ENCODE measurements at places on chromosomes 6 and 20.
A peak's percentile ranks its signal among the peaks of the same experiment; 100 is the strongest.

DNA sequence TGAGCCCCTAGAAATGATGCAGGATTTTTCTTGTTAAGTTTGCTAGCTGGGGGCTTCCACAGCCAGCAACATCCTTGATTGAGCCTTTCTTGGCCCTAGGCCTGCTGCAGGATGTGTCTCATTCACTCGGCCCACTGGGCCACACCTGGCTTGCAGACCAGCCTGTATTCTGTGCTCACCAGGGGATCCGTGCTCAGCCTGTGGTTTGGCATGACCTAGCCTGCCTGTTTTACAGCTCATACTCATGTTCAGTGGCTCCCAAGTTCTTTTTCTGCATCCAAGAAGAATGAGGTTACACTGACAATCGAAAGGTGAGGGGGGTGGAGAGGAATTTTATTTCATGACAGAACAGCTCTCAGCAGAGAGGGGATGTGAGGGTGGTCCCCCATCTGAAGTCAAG lies 263.4 kb downstream of the RIMS1 start:
- DNase-seq = no peak

GRCh38 chr6:321536-322258 lies 29.4 kb downstream of the DUSP22 start:
- DNase-seq = no peak

- no peak for DNase-seq
Observed at GRCh38 chr6:79277109-79277508, 42.6 kb upstream of the HMGN3 start.

- no peak for DNase-seq
Observed at GRCh38 chr6:8852332-8852731, 417.0 kb upstream of the SLC35B3 start.

- DNase-seq = no peak
Observed at GRCh38 chr6:2179950-2180349, 65.5 kb downstream of the GMDS start.

- peak; percentile 70 for DNase-seq
Observed at GRCh38 chr6:27684264-27685211, 211.6 kb upstream of the ZNF184 start.

- DNase-seq = peak; percentile 38
Observed at GRCh38 chr20:60087563-60088105, 129.4 kb downstream of the CDH26 start.

- DNase-seq = no peak
Observed at GRCh38 chr20:44717986-44718385, 2.8 kb downstream of the CCN5 start.

GRCh38 chr6:5729813-5730517 lies 276.8 kb downstream of the NRN1 start:
- DNase-seq = no peak

DNA sequence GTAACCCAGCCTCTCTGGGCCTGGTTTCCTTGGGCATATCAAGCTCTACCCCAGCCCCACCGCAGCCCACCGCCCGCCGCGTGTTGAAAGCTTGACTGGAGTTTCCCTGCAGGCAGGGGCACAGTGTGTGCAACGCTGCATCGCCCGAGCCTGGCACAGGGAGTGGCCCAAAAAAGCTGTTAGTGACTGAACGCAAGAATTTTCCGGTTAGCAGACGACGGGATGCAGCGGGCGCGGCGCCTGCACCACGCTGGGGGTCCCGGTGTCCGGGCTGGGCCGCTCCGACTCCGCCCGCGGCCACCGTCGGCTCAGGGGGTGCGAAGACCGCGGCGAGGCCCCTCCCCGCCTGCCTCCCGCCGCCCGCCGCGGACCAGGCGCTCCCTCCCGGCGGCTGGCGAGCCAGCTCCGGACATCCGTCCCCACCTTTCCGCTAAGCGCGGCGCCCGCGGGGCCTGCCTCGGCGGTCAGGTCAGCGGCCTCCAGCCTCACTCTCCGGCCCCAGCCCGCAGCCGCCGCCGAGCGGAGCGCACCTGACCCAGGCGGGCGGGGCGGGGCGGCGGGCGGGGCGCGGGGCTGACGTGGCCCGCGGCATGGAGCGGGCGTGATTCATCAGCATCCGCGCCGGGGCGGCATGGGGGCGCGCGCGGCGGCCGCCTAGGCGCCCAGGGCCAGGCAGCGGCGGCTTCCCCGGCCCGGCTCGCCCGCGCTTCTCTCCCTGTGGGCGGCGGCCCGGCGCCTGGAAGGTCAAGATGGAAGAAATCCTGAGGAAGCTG lies at the start of gene ARFGEF3:
TSS of gene ARFGEF3 (plus strand) at position 602 of the 773 bp plus-strand sequence. CDS start at position 750, 148 bp downstream.
- peak; percentile 68 for DNase-seq

GRCh38 chr6:132495604-132496079 lies 17.3 kb downstream of the STX7 start:
- no peak for DNase-seq

DNA sequence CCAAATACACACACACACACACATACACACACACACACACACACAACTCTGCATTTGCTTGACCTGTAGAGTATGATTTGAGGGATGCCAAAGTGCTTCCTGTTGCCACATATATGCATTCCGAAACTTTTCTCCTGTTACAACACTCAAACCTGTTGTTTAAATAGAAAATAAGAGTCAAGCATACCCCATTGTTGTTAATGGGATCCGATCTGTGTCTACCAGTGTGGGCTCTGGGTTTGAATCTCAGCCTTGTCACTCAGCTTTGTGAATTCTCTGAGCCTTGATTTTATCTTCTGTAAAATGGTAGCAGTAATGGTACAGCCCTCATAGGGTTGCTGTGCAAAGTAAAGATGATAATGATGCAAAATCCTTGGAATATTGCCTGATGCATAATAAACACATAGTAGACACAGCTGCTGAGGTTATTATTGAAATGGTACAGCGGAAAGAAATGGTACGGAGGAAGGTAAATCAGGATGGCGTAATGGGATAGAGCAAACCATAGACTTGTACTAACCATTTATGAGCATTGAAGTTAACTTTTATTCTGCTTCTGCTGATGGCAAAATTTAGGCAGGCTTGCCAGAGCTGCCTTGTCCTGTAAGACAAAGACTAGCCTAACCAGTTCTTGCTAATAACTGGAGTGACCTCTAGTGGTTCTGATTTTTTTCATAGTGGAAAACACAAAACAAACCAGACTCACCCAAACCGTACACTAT lies 113.5 kb upstream of the PHACTR1 start:
- DNase-seq = peak; percentile 73

DNA sequence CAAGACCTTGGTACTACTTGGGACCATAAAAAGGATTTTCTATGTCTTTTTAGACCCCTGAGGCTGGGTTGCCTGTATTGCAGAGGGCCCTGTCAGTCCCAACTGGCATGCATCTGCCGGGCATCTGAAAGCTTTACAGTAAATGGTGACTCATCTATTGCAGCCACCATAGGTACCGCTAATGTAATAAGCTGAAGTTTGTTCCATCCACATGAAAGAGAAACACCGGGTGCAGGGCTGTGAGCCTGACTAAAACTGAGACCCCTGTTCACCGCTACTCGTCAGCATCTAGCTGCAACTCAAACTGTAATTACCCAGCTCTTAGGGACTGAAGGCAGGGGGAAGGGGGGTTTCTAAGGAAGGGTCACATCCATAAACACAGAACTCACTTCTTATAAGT lies 49.5 kb downstream of the TRERF1 start:
- no peak for DNase-seq

GRCh38 chr6:36659271-36659670 lies 19.2 kb upstream of the CDKN1A start:
- DNase-seq = peak; percentile 30

DNA sequence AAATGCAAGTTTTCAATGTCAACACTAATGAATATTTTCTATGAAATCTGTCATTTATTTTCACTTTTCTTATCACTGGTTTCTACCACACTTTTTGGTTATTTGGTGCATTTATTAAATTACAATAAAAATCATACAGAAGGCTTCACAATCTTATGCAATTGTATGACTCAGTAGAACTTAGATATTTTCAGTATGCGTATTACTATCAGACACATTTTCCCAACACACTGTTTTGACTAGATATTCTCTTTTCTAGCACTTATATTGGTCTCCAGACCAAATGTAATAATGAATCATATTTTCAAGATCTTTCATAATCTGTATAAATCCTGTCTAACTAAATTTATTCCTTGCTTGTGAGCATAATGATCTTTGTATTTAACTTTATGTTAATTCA lies 74.1 kb downstream of the FAM83B start:
- DNase-seq = no peak

DNA sequence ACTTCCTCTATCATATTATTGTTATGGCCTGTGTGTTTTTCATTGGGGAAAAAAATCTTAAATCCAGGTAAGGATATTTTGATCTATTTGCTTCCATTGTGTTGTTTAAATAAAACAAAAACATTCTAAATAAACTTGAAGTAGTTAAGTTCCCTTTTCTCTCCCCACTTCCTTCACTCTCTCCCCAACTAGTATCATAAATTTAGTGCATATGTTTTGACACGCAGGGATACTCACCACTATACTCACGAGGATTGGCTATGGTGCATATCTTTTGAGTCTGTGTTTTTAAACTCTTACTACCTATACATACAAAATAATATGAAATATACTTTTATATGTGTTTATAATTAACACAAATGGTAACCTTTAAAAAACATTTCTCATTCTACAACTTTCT lies 5.2 kb downstream of the TTLL9 start:
- no peak for DNase-seq

DNA sequence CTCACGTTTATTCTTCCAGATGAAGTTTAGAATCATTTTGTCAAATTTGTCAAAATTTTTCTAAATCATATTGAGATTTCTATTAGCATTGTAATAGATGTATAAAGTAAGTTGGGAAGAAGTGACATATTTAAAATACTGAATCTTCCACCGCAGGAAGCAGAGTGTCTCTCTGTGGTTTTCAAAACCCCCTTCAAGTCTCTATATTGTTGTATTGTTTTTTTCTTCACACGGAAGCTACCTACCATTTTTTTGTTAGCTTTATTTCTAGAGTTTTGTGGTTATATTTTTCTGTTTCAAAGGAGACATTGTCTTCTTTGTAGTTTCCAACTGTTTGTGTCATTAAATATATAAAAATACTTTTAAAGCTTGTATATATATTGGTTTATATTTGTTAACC lies 188.6 kb downstream of the ZDHHC14 start:
- no peak for DNase-seq

DNA sequence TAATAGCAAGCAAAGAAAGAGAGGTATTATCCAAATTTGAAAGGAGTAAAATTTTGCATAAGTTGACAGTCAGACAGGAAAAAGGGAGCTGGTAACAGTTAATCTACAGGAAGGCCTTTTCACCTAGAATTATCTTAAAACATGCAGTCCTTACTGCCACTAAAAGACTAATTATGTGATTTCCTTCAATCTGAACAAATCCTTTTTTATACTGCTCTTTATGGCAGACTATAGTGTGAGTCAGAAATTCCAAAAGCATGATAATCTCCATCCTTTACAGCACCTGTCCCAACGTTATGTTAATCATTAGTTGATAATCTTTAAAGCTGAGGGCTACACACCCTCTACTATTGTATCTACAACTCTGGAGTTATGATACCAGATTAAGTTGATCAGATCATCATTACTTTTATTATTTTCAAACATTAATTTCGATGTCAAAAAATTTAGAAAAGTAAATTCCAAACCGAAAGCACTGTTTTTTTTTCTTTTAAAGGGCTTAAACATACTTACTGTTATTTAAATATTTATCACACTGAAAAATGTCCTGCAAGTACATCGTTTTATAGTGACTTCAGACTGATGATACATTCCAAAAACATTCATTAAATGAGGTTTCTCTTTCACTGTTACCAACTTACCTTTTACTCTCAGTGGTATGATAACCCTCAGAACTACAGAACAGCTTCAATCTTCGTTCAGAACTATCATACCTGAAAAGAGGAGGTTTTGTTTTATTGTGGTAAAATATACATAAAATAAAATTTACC lies 33.2 kb upstream of the AKAP7 start:
- DNase-seq = no peak

GRCh38 chr20:24779131-24779530 lies 169.9 kb upstream of the CST7 start:
- no peak for DNase-seq

GRCh38 chr6:81669445-81669844 lies 83.0 kb downstream of the TENT5A start:
- no peak for DNase-seq

DNA sequence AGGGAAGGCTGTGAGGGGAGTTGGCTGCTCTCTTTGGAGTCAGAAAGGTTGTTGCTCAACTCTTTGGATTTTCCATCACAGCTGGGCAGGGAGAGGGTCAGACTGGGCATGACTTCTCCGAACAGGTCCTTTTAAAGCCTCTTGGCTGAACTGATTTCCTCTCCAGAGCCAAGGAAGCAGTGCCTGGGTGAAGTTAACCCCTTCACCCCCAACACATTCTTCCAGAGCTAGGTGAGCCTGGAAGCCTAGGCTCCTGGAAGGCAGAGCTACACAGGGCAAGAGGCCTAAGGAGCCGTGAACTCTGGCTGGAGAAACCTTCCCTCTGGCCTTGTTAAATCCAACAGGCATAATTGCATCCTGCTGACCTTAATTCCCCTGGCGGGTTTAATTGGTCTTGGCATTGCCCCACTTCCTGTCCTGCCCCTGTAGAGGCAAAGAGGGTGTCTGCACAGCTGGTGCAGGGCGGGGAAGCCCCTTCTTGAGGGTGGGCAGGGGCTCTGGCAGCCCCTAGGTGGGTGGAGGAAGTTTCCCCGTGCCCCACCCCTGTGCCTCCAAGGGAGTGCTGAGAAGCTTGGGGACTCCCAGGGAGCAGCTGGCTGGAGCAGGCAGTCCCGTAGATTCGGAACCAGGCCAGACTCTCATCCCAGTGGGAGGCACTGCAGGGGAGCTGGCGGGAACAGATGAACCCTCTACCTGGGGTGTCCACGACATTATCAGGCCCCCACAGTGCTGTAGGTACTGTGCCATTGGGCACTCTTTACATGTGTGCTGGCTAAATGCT lies 3.6 kb upstream of the MYLK2 start:
- peak; percentile 60 for DNase-seq

DNA sequence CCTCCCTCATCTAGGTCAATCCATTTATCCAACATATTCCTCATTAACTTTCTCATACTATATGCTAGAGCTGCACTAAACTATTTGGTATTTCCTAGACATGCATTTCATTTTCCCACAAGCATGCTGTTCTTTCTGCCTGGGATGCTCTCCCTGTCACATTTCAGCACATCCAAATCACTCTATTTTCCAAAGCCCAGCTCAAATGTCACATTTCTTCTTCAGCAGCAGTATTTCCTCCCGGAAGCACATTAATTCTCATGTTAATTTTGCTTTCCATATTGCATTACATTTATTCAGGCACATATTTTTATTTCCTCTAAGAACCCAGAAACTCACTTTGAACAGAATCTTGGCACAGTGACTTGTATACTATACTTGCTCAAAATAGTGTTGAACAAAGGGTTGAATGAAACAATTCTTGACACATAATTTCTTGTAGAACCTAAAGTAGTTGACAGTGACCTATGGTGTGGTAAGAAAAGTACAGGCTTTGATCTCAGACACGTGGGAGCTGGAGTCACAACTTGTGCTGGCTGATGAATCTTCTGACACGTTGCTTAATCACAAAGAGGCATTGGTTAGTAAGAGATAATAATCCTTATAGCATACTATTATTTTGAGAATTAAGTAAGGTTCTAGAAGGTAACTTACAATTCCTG lies 30.8 kb upstream of the CD2AP start:
- peak; percentile 3 for DNase-seq

- DNase-seq = no peak
Observed at GRCh38 chr6:166862978-166863530, 93.3 kb downstream of the RNASET2 start.

GRCh38 chr6:36068586-36068985 lies 41.0 kb downstream of the MAPK14 start:
- DNase-seq = no peak

GRCh38 chr6:109052852-109053251 lies 41.8 kb downstream of the SESN1 start:
- DNase-seq = no peak

All from eye (tissue), 1 donor.